ENCODE measurements at places on chromosomes 12 and 14.

DNA sequence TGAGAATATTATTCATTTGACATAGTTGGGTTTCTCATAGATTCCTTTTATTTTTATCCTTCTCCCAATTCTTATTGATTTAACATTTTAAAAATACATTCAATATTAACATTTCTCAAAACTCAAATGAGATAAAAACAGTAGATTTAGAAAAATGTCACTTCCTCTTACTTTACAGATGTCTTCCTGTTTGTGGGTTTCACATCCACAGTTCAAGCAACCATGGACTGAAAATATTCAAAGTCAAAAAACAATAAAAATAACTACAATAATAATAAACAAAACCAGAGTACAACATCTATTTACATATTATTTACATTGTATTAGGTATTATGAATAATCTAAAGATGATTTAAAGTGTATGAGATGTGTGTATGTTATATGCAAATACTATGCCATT lies 111.3 kb upstream of the SLC16A7 start:
- DNase-seq, result no peak

GRCh38 chr14:56073799-56074198 lies 44.4 kb upstream of the PELI2 start:
- no peak for DNase-seq

DNA sequence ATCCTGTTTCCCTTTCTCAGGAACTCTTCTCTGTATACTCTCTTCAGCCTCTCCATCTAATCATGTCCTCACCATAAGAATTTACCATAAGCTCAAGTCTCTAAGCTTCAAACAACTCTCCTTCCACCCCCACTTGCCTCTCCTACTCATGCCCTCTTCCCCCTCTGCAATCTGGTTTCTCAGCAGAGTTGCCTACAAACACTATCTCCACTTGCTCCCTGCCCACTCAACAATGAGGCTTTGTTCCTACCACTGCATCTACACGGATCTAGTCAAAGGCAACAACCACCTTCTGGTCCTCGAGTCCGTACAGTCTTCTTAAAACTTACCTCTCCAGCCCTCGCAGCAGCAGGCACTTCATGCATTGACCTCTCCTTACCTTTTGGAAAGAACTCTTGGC lies 17.2 kb upstream of the FBLN5 start:
- no peak for DNase-seq

GRCh38 chr12:56661560-56661959 lies 15.8 kb upstream of the ATP5F1B start:
- DNase-seq, result no peak

DNA sequence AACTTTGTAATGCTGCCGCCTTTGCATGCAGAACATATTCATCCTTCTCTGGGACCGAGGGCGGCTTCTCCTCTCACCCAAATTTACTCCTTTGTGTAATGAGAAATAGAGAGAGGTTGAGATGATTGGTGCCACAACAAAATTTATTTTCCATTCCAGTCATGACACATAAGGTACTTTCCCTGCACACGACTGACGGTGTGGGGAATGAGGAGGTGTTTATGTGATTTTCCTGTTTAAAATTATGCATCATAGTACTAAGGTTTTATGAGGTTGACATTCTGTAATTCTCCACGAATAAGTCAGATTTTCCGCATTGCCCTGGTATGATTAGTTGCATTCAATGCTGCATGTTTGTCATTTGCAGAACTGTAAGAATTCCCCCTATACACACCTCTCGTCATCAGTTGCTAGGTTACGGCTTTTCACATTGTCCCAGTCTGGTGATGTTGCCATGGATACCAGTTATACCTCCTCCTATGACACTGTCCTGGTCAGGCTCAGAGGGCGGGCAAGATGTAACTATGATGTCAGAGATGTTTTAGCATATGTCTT lies 23.1 kb downstream of the BICDL1 start:
- DNase-seq, result no peak

DNA sequence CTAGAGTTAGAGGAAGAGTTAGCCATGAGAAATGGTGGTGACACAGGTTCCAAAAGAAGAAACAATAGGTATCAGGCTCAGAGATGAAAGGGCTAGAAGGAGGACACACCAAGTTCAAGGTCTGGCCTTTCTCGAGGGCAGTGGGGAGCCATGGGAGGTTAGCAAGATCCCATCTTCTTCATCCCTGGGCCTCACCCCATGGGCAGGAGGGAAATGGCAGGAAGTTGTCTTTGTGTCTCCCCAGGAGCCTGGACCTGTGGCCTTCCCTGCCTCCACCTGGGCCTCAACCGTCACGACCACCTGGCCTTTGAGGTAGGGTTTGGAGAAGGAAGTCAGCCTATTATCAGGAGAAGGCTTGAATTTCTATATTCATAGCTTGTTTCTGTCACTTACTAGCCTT lies 5.8 kb upstream of the AQP2 start:
- DNase-seq, result no peak

- DNase-seq, result no peak
These were observed 4.5 kb upstream of the EML1 start for GRCh38 chr14:99788713-99789112.

DNA sequence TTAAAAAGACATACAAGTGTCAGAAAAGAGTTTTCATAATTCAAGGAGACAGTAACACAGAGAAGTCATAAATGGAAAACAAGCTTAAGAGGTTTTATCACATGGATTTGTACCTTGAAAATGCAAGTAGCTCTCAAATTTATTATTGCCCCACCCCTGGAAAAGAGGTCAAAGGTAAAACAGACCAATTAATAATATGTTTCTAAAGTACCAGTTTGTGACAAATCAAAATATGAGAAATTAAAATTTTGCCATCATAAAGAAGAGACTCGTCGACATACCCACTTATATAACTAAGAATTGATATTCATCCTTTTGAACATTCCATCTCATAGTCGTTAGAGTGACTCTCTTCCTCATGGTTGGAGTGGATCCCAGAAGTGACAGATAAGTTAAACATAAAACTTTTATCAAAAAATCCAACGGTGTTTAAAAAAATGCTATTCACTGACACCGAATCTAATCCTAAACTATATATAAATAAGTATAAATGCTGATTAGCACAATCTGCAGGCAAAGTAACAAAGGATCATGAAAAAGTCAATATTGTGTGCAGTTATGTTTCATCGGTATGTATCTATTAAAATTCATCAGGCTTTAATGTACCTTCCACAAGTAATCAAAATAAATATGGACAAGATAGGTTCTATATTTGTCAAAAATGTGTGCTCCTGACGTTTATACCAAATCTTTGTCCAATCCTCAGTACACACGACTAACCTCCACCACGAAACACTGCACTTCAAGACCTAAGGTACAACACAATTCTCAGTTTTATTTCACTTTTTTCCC lies 2.3 kb downstream of the CORO1C start:
- no peak for DNase-seq

GRCh38 chr12:22658214-22658613 lies 33.2 kb downstream of the ETNK1 start:
- no peak for DNase-seq

- no peak for DNase-seq
These were observed 23.2 kb upstream of the APOF start for GRCh38 chr12:56385873-56386272.

DNA sequence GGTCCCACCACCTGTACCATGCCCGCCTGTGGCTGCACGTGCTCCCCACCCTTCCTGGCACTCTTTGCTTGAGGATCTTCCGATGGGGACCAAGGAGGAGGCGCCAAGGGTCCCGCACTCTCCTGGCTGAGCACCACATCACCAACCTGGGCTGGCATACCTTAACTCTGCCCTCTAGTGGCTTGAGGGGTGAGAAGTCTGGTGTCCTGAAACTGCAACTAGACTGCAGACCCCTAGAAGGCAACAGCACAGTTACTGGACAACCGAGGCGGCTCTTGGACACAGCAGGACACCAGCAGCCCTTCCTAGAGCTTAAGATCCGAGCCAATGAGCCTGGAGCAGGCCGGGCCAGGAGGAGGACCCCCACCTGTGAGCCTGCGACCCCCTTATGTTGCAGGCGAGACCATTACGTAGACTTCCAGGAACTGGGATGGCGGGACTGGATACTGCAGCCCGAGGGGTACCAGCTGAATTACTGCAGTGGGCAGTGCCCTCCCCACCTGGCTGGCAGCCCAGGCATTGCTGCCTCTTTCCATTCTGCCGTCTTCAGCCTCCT lies 1.1 kb downstream of the INHBE start:
- peak; percentile 38 for DNase-seq

- peak; percentile 53 for DNase-seq
These were observed 594 bp downstream of the KRAS start for GRCh38 chr12:25249931-25250738.

- DNase-seq, result no peak
These were observed 9.0 kb upstream of the EAPP start for GRCh38 chr14:34548472-34548981.

GRCh38 chr12:39440781-39441180 lies 2.1 kb downstream of the KIF21A start:
- DNase-seq, result no peak

Data from NCI-H345 (cell line).